Hematopoietic multipotent progenitor cell (in vitro differentiated cells): ENCODE measurements at places on chromosomes 1 and 21.

DNA sequence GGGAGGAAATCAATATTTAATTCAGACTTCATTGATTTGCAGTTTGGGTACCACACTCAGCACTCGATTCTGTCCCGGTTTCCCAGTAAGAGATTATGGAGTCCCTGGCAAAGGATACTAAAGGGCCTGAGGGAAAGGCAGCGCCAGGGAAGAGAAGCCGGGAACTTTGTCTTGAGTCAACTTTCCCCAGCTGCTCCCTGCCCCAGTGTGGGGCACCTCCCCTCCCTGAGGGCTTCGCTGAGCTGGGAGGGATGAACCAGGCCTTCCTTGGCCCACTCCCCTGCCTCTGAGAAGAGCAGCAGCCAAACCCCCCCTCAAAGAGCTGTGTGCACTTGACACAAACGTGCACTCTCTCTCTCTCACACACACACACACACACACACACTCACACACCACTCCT, 32.6 kb downstream of the OPTC start:
- DNase-seq = no peak

DNA sequence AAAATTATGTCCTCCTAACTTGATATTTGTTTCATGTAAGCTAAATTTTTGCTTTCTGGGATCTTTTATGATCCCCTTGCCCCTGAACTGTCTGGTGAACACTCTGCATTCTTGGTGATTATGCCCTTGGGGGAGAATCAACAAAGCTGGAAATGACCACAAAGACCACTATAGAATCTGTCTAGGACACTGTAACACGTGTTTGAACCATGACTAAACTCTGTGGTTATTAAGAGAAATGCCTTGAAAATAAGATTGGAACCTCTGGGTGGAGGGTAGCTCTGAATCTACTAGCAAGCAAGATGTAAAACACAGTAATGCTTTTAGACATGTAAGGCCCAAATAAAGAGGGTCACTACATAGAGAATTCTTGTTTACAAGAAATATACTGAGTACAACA, 237.5 kb downstream of the HMCN1 start:
- no peak for DNase-seq

DNA sequence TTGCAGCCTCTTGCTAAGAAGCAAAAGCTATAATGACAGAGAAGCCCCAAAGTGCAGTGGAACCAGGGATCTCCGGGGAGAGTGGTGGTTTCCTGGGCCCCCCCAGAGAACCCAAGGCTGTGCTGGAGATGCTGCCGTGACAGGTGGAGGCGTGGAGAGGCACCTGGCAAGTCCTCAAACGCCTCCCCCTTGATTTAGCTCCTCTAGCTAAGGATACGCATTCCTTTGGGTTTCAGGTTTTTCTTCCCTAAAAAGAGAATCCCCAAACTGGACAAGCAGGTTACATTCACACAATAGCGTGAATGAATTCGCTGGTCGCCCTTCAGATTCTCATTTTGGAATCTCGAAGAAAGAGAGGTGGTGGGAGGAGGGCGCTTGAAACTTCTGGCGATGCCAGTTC, 853 bp upstream of the ATP1A1 start:
- no peak for DNase-seq

- no peak for DNase-seq
Measured at GRCh38 chr1:171762143-171762563, 19.3 kb upstream of the METTL13 start.

DNA sequence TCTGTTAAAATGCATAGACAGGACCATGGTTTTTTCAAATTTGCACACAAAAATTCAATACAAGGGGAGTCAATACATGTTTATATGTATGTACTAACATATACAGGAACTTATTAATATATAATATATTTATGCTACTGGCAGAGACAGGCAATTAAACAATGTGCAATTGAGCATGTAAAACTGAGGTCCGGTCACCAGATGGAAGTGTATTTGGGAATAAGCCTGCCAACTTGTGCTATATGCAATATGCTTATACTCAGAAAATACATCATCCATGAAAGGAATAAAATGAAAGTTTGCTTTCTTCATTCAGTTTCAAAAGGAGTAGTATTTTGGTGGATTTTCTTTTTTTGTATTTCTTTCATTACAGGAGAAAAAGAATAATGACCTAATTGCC, 640.2 kb upstream of the CXADR start:
- DNase-seq = no peak

DNA sequence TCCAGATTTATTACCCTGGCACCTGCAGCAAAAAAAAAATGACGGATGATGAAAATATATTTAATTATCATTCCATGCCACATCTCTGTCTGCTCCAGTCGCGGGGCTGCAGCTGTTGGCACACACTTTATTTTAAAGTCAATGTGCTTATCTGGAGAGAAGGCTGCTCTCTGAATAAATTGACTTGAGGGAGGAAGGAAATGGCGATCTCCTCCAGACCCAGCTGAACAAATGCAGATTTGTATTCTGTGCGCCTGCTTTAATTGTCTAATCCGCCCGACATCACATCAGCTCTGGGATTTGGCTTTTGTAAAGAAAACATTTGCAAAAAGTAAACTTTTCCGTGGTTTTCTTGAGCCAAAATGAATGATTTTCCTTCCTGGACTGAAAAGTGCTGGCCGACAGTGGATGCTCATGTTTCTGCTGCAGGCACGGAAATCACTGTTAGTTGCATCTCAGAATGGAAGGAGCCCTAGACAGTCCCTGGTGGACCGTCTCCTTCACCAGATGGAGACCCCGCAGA, 150.2 kb downstream of the CAMTA1 start:
- DNase-seq = no peak

GRCh38 chr1:47527653-47528272, 89.9 kb downstream of the FOXD2 start:
- peak; percentile 52 for DNase-seq

GRCh38 chr1:1345384-1345783, 3.8 kb downstream of the DVL1 start:
- no peak for DNase-seq

DNA sequence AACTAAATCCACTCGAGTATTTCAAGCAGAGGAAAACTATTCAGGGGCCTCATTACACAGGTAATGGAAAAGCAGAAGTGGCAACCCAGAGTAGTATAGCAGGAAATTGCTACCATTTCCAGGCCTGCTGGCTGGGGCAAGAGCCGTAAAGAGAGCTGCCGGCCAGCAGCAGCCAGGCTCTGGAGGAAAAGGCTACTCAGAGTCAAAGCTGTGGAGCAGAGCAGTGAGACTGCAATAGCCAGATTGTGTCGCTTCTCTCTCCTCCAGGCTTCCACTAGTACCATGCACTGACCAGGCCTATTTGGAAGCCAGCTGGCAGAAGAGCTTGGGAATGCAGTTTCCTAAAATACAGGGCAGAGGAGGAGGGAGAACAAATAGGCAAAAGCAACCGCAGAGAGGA, 155.5 kb downstream of the OMA1 start:
- DNase-seq = no peak

- DNase-seq = no peak
Measured at GRCh38 chr1:115117298-115117697, 28.0 kb upstream of the TSPAN2 start.

DNA sequence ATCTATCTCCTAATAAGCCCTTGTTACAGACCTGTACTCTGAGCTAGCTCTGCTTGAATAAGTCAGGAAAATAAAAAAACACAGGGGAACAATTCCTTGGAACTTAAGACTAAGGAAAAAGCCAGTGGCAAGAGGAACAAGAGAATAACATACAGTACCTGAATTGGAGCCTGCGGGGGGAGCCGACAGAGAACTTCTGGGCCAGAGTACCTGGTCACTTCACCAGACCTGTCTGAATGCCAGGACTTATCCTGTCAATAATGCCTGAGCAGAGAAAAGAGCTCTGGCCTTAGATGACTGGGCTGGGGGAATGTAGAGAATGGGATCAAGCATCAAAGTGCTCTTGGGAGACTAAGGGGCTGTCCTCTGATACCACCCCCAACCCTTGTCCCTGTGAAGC, 15.1 kb downstream of the PEA15 start:
- DNase-seq = no peak

DNA sequence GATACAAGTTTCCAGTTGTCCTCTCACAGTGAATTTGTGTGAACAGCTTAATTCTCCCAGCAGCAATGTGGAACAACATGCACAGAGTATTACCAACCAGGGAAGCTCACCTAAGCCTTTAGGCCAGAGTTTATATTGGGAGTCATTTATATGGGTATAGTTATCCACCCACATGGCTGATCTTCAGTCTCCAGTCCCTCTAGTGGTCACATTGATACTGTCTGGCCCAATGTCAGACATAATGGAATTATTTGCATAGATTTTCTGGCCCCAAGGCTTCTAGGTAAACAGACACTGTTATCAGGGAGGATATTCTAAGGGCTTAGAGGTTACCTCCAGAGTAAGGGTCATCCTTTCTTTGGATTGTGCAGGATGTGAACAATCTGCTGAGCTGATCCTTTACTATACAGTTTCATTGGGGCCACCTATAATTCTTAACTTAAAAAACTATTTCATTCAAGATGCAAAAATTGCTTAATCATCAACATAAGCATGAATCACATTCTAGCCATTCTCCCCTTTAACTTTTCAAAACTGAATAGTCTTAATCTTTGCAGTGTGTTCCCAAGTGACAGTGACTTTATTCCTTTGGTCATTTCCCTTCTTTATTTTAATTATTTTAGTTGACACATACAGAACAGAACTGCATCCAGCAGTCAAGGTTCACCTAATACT, 210.9 kb downstream of the LTN1 start:
- DNase-seq = no peak
